ENCODE measurements at places on chromosomes 4 and X.

- peak; percentile 84 for DNase-seq
Measured at GRCh38 chr4:139419388-139419914, 34.5 kb upstream of the RAB33B start.

- DNase-seq: no peak
Measured at GRCh38 chrX:46328133-46328532, 217.1 kb downstream of the ZNF674 start.

GRCh38 chrX:2867206-2867605, 38.5 kb downstream of the GYG2 start:
- no peak for DNase-seq

GRCh38 chr4:126986828-126987227, 645.9 kb upstream of the INTU start:
- DNase-seq: no peak

DNA sequence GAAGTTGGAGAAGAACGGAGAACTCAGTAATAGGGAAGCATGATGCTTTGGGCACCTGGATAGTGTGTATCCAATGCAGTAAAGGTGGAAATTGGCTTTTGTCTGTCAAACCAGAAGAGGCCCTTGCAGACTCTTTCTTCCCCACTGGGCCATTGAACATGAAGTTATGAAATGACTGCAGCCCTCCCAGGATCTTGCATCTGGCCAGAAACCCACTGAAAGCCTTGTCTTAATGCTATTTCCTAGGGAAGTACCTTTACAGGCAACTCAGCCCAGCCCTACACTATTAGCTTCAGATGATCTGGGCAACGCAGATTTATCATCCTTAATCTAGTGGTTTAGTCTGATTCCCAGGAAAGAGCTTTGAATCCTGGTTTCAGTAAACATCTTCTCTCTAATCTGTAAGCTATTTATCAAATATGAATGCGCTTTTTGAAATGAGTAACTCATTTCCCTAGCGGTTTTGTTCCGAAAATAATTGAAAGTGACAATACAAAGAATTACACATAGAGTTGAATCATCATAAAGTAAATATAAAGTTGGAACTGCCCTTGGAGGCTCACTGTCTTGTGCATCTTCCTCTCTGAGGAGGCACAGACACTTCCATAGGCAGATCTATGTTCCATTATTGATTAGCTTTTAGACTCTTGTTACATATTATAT, 464.1 kb downstream of the IDS start:
- no peak for DNase-seq

DNA sequence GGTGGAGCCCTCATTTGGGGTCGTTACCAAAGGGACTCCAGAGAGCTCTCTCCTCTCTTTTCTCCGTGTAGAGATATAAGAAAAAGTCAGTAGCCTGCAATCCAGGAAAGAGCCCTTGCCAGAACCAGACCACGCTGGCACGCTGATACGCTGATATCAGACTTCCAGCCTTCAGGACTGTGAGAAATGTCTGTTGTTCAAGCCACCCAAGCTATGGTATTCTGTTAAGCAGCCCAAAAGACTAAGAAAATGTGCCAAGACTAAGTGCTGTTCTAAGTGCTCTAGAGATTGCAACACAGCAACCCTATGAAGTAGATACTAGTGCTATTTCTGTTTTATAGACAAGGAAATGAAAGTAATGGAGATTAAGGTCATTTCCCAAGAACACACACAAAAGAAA, 205.7 kb downstream of the CAMK2D start:
- DNase-seq: no peak

GRCh38 chr4:66073961-66074360, 403.7 kb upstream of the EPHA5 start:
- DNase-seq: no peak

- no peak for DNase-seq
Measured at GRCh38 chr4:134178706-134179105, 22.9 kb downstream of the PABPC4L start.

DNA sequence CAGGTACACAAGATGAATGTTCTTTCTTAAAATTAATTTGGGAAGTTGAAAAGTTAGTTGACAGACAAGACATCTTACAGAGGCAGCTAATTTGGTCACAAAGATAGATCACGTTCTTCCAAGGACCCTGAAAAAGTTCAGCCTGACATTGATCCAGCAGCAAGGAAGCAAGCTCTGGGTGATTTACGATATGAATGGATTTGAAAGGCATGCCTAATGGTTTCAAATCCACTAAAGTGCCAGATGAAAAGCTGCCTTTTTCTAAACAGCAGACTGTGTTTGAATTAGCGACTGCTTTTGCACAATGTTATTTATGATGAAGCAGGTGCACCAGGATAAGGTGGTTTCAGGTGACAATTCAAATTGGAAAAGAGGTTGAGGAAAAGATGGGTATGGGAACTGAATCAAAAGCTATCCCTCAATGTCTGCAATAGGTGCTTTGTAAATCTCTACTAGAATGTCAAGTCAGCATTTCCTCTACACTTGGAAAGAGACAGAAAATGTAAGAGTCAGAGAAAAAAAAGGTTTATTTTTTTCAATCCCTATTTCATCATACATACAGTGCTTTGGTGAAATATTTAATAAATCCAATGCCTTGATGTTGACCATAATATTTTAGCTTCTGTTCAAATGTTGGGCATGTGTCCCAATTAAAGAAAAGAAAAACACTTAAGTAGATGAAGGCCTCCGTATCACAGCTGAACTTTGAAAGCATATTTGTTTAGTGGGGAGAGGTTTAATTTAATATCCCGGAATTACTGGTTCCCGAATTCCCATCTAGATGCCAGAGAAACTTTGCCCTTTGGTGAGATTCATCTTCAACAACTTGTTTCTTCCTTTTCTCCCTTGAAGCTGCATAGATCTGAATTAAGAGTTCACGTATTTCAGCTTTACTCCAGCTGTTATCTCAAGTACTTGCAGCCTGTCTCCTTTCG, 6.0 kb downstream of the RASGEF1B start:
- no peak for DNase-seq

DNA sequence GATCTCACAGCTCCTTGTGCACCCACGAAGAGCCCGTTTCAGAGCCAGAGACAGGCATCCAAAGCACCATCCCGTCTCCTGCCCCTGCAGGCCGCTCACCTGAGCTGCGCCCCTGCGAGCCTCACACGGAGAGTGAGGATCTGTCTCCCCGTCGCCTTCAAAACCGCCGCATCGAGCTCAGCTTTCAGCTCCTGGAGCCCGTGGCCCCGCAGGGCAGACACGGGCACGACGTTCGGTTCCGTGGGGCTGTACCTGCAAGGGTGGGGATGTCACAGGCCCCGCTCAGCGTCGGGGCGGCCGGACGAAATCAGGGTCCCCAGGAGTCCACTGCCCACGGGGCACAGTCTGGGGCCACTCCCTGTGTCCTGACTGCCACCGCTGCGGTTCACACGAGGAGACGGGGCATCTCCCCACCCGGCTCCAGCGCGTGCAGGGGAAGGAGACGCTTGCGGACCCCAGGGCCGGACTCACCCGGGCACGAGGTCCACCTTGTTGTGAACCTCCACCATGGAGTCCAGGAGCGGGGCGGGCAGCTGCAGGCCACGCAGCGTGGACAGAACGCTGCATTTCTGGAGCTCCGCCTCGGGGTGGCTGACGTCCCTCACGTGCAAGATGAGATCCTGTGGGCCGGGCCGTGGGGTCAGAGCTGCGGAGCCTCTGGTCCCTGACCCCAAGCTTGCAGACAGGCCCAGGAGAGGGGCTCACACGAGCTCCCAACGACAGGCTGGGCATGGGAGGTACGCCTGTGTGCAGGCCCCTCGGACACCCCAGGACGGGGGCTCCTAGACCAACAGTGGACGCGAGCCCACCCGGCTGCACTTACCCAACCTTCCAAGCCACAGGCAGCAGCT, 11.1 kb downstream of the GTPBP6 start:
- no peak for DNase-seq

- DNase-seq: no peak
Measured at GRCh38 chr4:113840861-113841260, 79.3 kb upstream of the CAMK2D start.

DNA sequence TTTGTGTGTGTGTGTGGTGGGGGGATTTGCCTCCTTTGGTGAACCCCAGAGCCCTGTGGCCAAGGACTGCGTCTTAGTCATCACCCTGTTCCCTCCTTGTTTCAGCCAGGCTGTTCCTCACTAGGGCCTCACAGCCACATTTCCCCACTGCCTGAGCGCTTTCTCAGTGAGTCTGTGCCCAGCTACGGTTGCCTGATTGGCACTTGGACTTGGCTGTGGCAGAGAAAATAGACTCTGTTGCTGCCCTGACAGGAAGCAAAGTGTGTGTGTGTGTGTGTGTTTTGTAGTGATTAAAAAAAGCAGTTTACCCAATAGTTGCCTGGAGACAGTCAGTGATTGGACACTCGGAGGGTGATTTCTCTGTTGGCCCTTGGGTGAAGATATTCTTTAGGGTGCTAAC, 113.0 kb downstream of the UCHL1 start:
- DNase-seq: no peak

GRCh38 chr4:167544391-167544790, 310.1 kb upstream of the SPOCK3 start:
- DNase-seq: no peak

GRCh38 chr4:179709961-179710624, 2267.9 kb upstream of the AGA start:
- DNase-seq: no peak

DNA sequence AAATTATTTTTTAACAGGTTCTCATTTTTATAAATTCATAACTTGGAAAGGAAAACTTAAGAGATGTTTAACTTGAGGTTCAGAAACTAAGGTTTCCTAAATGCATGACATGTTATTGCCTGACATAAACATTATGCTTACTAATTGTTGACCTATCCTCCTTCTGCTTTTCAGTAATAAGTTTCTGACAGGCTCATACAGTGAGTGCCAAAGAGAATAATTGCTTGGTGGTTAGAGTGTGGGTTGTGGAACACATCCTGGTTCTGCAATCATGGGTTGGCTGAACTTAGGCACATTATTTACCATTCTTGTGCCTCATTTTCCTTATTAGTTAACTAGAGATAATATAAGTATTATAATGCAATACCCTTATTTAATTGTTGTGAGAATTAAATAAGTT, 56.5 kb downstream of the BMPR1B start:
- no peak for DNase-seq

DNA sequence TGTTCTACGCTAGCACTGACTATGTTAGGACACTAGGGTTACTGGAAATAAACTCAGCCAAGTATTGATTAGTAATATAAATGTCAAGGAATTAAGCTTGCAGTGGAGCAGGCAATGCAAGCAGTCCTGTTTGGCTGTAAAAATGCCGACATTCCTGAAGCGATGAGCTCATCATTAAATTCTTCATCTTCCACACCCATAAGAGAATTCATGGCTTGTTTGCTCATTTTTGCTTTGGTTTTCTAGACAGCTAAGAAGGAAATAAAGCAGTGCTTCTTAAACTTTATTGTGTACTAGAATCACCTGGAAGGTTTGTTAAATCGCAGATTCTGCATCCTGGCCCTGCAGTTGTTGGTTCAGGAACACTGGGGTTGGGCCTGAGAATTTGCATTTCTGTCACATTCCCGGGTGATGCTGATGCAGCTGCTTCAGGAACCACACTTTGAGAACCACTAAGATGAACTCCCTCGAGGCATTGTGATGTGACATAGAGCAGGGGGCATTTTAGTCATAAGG, 17.8 kb downstream of the ANXA3 start:
- no peak for DNase-seq

GRCh38 chr4:151885123-151885522, 124.3 kb upstream of the GATB start:
- no peak for DNase-seq

DNA sequence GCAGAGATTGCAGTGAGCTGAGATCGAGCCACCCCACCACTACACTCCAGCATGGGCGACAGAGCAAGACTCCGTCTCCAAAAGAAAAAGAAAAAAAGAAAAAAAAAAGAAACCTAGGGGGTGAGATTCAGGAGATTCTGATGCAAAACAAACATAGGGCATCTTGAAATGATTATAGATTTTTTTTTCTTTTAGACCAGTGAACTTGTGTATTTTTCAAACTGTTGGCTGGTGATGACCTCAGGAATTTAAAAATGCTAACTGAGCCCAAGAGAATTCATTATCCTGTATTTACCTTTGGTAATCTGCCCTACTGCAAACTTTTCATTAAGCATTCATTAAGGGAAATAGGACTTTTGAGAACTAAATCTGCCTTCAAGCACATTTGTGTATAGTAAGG, 20.6 kb downstream of the ATP10D start:
- DNase-seq: no peak

DNA sequence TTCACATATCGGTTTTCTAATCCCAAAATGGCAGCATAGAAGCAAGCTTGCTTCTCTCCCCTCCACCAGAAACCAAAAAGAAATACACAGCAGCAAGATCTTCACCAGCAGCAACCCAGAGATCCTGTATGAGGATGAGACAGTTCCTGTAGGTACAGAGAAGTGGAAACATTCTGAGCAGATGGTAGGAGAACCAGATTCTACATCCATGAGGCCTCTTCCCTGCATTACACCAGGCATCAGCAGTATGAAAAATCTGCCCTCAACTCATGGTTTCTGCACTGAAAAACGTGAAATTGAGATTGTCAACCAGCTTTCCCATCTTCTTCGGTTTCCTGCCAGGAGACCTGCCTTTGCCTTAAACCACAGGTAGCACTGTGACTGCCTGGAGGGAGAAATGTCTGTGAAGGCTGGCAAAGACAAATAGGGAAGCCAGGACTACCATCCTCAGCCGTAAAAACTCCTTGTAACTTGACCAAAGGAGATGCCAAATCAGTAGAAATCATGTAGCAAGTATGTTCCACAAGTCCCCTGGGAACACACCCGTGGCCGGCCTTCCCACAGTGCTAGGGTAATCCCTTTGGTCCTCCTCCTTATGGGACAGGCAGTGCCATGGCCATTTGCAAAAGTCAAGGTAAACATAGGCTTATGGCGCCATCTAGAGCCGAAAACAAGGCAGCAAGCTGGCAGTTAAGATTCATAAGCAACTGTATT, 24.0 kb upstream of the MTHFD2L start:
- peak; percentile 54 for DNase-seq

- no peak for DNase-seq
Measured at GRCh38 chr4:25446611-25447010, 69.5 kb downstream of the ANAPC4 start.

GRCh38 chr4:30191902-30192301, 528.3 kb upstream of the PCDH7 start:
- no peak for DNase-seq

- no peak for DNase-seq
Measured at GRCh38 chrX:75086731-75087195, 69.3 kb downstream of the ABCB7 start.

- peak; percentile 37 for DNase-seq
Measured at GRCh38 chrX:68686097-68686977, 38.9 kb downstream of the STARD8 start.

DNA sequence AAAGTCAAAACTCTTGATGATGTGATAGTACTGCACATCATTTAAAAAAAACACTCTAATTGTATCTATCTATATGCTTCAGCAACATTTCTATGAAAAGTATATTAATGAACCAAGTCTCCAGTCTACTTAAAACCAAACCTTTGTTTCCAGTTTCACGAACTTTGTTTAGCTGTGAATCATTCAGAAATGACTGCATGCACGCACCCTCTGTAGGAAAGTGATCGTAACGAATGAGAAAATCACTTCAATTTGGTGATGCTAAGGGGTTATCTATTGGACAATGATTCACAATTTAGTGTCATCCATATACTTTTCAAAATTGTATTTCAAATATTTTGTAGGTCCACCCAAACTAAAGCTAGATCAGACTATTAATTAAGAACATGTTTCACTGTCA, 157.6 kb downstream of the KLHL13 start:
- no peak for DNase-seq
